HT1080 (cell line): ENCODE measurements at places on chromosomes 2 and 18. TPM values are rescaled to one million over a fixed set of nuclear protein-coding genes. Genes with fewer than 3 reads are reported as not detected.

SLC19A3 gene
- not detected in 2 replicates for total RNA-seq

GTF2A1L gene
- not detected in 2 replicates for total RNA-seq

TCF23 gene
- not detected in 2 replicates for total RNA-seq

CSRNP3 gene
- not detected in 2 replicates for total RNA-seq

CDH20 gene
- total RNA-seq, result 0.05 TPM in 1 of 2 replicates, not detected in the other

POMC gene
- not detected in 2 replicates for total RNA-seq

TWIST2 gene
- total RNA-seq, result 49.9 and 52.1 TPM in 2 replicates

HADHB gene
- 52.5 and 62.2 TPM in 2 replicates for total RNA-seq

CRYBA2 gene
- not detected in 2 replicates for total RNA-seq

EDAR gene
- not detected in 2 replicates for total RNA-seq

ADRA2B gene
- not detected in 2 replicates for total RNA-seq

ATIC gene
- total RNA-seq, result 25.2 and 28.9 TPM in 2 replicates

RGPD3 gene
- total RNA-seq, result 0.03 TPM in 2 replicates

SIX2 gene
- 11.5 and 15.6 TPM in 2 replicates for total RNA-seq

TXNDC2 gene
- 0.11 TPM in 1 of 2 replicates, not detected in the other for total RNA-seq

CRIM1 gene
- 113 and 135 TPM in 2 replicates for total RNA-seq

DNA sequence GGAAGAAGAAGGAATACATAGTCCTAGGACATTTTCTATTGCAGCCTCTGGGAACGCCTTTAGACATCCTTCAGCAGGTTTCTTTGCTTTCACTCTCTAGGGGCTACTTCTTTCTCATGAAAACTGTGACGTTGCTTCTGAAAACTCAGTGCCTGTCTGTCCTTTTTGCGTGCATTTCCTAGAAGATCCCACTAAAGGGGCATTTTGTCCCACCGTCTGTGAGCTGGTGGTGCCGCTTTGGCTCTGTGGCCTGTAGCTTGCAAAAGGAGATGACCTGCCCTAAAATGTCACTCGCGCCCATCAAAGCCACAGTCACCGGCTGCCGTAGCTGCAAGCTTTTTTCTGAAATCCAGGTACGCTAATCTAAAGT, 579 bp downstream of the STAT4 start:
- no peak for DNase-seq

GRCh38 chr18:36769611-36770314, 59.0 kb downstream of the TPGS2 start:
- DNase-seq, result no peak

DNA sequence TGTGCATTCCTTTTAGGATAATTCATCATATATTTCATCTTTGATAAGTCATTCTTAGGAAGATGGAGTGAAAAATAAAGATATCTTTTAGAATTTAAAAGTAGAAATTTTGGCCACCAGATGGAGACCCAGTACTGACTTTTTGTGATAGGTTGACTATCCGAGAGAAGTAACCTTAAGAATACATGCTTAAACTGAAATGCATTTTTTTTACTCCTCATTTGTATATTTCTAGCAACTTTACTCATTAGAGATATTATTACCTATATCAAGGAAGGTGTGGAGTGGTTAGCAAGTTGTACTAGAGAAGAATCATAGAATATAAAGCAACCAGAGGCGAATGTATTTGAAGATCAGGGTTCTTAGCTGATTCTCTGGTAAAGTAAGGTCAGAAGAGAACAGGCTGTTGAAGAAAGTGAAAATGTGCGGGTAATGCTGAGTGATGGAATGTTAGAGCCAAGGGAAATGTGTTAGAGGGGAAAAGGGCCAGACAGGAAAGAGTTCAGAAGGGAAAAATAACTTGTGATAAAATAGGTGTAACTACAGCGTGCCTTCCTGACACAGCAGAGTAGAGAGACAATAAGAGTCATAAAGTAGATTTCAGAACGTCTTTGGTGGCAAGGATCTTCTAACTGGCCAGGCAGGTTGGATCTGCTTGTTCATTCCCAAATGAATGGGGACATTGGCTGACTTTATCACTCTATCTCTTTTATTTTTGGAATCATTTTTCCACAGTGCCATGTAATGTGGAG, 52.3 kb downstream of the TDRD15 start:
- no peak for DNase-seq

GRCh38 chr2:179449010-179449409, 184.4 kb upstream of the SESTD1 start:
- DNase-seq, result no peak

GRCh38 chr2:64204703-64205102, 60.5 kb upstream of the PELI1 start:
- no peak for DNase-seq

- DNase-seq, result peak; percentile 88
These were observed 35.3 kb upstream of the PPP1CB start for GRCh38 chr2:28716265-28716865.

- DNase-seq, result no peak
These were observed 139.6 kb downstream of the TWIST2 start for GRCh38 chr2:238987352-238987981.

DNA sequence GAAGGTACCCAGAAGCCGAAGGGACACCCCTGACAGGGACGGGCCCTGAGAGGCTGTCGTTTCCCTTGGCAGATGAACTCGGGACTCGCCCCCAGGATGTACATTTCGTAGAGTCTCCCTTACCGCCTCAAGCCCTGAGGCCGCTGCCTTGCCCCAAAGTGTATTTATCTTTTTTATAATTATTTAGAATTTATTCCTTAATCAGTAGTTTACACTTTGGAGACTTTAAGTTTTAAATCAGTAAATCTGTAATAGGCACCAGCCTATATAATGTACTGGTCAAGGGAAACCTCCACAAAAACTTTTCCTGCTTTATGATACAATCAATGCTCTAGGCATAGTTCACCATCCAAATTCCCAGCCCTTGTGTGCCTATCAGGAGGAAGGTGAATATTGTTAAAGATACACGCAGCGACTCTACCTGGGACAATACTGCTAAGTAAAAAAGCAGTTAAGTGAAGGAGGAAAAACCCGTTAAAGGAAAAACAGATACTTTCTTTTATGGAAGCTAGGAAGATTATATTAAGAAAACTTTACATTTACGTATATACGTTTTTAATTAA, 848 bp downstream of the VRK2 start:
- no peak for DNase-seq

GRCh38 chr2:177052471-177052870, 160.1 kb upstream of the HNRNPA3 start:
- no peak for DNase-seq

GRCh38 chr2:119174216-119174992, 15.9 kb upstream of the C1QL2 start:
- no peak for DNase-seq

- DNase-seq, result no peak
These were observed 193.8 kb downstream of the RBM43 start for GRCh38 chr2:151067658-151068369.

- no peak for DNase-seq
These were observed 74.1 kb downstream of the VRK2 start for GRCh38 chr2:58120626-58121229.

GRCh38 chr2:60000686-60001085, 552.8 kb downstream of the BCL11A start:
- DNase-seq, result no peak

DNA sequence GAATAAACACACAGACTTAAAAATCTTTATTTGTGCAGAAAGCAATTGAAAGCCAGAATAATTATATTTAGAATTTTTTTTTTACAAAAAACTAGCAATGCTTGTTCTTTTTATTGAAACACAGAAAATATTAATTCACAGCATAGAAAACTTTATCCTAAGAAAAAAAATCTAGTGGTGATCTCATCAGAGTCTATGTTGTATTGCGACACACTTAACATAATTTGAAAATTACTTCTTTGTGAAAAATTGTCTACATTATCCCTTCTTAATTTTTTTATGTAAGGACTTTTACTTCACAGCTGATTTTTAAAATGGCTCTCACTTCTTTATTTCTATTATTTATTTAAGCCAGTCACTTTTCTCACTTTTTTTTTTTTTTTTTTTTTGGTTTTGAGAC, 103.4 kb downstream of the LDLRAD4 start:
- DNase-seq, result no peak

DNA sequence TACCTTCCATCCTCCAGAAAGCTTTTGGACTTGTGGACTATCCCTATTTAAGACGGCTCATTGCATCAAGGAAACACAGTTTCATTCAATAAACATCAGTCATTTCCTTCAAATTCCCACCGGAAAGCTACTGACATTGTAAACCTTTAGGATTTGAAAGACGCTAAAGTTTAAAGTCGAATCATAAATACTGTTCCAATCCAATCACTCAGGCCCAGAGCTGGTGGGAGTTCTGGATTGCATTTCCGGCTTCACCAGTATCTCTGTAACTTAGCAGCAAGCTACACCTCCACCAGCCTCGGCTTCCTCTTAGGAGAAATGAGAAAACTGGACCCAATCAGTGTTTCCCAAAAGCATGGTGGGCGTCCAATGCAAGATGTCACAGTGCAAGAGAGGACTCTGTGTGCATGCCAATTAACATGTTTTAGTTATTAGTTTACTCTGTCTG, 1.6 kb downstream of the WDFY1 start:
- peak; percentile 78 for DNase-seq

DNA sequence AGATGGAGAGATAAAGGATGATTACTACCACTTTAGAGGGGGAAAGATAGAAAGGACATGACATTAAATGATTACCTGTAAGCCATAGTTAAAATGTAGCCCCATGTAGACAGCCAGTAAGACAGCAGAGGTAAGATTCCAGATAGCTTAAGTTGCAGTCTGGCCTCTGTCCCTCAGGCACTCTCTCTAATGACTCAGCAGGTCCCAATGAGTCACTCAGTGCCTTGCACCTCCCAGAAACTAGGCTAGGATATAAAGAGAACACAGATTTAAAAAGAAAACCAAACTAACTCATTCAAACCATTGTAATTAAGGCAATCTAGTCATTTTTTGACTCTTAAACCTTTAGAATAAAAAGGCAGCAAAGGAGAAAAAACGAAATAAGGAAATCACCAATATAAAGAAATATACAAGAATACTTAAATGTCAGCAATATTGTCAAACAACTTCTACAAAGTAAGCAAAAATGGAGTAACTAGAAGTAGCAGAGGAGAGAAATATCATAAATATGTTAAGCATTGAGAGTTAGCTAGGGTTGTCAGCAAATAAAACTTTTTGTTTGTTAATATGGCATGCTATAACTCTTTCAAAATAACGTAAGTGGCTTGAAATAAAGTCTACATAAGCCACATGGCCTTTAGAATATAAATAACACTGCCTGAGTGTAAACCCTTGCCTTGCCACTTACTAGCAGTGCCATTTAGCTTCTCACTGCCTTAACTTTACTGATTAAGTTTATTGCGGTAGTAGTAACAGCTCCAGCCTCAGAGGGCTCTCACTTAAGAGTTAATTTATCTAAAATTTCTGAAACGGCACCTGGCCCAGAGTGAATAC, 48.5 kb downstream of the SOCS6 start:
- peak; percentile 89 for DNase-seq

DNA sequence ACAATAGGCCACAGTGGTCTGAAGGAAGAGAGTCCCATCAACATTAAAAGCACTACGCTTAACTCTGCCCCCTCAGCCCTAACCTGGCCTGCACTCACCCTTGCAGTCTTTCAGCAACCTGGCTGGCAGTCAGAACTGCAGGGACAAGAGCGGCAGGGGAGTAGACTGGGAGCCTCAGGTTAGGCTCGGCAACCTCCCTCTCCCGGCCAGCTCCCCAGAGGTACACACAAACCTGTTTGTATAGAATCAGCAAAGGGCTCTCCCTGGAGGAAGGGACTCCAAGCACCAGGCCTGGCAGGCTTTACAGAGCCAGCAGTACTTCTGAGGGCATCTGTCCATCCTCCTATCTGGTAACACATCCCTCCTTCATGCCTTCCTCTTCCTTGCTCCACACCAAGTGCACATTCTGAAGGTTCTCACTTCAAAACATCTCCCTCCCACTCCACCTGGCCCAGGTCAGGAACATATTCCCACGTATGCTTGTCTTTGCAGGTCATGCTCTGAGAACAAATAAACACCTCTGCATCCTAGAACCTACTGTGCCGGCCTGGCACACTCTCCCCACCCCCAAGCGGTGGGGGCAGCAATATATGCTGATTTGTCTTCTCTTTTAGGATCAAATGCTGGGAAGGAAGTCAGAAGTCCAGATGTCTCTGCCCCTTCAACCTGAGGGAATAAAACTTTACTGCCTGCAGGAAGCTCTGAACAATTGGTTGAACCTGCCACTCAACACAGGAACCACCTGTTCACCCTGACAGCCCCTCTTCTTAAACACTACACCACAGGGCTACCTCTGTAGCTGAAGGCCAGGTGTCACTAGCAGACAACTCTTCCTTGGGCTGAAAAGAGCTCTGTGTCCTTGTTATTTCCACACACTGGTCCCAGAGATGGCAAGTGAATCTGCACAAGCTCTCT, 12.6 kb upstream of the SFXN5 start:
- no peak for DNase-seq

- no peak for DNase-seq
These were observed 236.8 kb upstream of the FAM98A start for GRCh38 chr2:33835911-33836310.

DNA sequence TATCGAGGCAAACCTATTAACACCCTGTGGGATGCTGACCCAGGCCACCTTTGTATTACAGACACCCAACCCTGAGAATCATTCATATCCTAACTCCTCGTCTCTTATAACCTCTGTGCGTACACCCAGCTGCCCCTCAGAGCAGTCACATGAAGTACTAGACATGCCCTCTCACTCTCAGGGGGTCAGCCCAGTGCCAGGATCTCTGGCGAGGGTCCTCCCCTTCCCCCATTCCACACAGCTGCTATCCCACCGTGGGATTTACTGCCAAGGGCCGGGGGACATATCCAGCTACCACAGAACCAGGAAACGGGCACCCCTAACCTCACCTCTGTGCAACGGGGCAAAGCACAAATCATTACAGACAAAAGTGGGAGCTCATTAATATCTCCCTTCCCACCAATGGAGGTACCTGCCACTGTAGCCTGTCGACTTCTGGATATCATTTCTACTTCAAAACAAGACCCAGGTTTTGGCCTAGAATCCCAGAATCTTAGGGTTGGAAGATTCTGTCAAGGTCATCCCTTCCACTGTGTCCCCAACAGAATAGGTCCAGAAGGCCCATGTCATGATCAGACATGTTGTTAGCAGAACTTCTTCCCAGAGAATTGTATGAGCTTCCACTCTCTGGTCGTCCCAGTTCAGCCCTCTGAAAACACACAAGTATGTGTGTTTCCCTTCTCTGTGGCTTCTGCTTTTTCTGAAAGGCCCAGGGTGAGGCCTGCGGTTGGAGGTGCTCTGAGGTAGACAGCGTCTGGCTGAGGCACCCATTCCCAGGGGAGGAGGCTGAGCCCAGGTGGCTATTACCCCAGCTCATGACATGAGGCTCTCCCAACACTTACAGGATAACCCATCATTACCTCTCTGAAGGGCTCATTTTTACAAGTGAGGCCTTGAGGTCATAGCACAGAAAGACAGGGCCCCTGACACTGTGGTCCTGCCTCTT, 1.7 kb downstream of the TMBIM1 start:
- no peak for DNase-seq

GRCh38 chr2:84749442-84749841, 131.4 kb downstream of the TRABD2A start:
- no peak for DNase-seq
